Activated naive CD8-positive, alpha-beta T cell treated with anti-CD3 and anti-CD28 coated beads, Interleukin-2, amount 50 U/mL, for 16 hours (primary cell): ENCODE measurements at places on chromosomes 11 and 22.

GRCh38 chr22:28171115-28171514, 252.1 kb upstream of the PITPNB start:
- no peak for DNase-seq

DNA sequence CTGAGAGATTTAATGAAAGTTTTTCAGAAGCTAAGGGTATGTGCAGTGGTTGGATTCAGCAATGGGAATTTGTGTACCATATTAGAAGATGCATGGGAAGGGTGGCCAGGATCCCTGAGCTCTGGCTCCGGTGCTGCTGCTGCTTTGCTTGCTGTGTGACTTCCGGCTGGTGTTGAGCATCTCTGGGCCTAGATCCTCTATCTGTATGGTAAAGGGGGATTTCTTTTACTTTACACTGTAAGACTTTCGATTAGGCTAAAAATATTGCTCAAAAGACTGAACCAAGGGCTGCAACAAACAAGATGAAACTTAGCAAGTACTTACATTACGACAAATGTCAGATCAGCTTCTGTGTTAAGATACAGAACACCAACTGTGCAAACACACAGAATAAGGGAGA, 39.1 kb downstream of the XRRA1 start:
- no peak for DNase-seq

DNA sequence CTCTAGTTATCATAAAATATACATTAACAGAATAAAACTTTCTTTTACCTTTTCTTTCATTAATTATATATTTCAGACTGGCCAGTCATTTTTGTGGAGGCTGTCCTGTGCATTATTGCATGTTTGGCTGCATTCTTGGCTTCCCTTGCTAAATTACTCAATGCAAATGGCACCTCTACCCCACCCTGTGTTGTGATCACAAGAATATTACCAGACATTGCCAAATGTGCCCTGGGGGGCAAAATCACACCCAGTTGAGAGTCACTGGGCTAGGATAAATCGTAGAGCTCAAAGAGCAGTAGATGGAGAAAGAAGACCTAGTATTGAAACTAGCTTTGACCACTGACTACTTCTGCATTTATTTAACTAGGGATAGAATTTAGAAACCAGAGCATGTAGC, 1257.8 kb upstream of the TENM4 start:
- DNase-seq = no peak

GRCh38 chr11:128723531-128723930, 29.7 kb downstream of the FLI1 start:
- no peak for DNase-seq

- DNase-seq = no peak
These were observed 26.1 kb downstream of the PTPRJ start for GRCh38 chr11:48006301-48006992.

DNA sequence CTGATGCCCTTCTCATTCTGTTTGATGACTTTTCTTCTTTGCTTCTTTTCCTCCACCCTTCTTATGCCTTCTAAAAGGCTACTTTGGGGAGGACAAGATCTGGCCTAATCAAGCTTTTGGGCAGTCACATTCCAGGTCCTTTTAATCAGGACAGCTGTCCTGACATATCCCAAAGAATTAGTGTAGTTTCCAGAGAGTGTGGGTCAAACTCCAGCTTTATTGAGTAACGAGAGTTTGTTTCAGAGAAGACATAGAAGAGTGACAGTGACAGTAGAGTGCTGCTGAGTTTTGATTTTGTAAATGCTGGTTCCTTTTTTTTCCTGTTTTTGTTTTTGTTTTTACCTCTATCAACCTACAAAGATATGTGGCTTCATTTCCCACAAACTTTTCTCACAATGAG, 158.4 kb upstream of the SESN3 start:
- no peak for DNase-seq

GRCh38 chr22:47021371-47022074, 259.1 kb downstream of the TBC1D22A start:
- DNase-seq = no peak

DNA sequence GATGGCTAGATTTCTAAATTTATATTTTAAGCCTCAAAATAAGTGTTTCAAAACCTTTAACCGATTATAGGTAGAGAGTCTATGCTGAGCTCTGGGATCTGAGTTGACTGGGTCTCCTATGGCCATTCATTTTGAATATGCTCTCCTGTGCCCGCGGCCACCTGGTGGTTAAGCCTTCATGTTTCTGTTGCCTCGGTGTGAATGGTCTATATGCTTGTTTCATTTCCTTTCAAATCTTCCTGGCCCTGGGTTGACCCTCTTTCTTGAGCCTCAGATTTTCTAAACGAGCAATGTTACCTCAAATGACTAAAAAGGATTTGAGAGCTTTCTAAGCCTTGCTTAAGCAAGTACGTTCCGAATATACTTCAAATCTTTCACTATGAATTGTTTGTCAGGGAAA, 789.4 kb upstream of the KIRREL3 start:
- DNase-seq = no peak

DNA sequence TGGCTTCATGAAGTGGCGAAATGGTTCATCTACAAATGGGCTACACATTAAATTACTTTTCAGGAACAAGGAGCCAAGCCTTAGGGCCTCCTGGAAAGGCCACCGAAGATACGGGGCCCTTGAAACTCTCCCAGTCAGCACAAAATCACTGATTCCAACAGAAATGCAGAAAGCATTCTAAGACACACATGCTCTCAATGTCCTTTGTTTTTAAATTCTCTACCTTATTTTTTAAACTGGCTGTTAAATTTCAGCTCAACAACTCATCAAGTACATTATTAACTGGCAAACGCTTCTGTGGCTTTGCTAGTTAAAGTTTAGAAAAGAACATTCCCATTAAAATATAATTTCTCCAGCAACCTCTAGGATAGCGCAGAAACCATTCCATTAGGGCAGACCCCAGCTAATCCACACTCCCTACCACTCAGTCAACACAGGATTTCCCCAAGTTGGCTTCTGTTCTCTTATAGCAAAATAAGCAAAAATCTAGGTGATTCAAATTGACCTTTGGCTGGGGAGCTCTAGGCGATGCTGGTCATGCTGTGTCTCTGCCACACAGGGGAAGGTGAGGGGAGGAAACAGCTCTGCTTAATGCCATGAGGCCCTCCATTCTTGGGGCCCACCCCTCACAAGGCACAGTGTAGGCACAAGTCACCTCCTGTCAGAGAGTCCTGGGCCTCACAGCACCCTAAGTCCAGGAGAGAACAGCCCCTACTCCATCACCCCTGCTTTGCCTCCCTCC, 47.1 kb downstream of the PLEKHA7 start:
- no peak for DNase-seq

DNA sequence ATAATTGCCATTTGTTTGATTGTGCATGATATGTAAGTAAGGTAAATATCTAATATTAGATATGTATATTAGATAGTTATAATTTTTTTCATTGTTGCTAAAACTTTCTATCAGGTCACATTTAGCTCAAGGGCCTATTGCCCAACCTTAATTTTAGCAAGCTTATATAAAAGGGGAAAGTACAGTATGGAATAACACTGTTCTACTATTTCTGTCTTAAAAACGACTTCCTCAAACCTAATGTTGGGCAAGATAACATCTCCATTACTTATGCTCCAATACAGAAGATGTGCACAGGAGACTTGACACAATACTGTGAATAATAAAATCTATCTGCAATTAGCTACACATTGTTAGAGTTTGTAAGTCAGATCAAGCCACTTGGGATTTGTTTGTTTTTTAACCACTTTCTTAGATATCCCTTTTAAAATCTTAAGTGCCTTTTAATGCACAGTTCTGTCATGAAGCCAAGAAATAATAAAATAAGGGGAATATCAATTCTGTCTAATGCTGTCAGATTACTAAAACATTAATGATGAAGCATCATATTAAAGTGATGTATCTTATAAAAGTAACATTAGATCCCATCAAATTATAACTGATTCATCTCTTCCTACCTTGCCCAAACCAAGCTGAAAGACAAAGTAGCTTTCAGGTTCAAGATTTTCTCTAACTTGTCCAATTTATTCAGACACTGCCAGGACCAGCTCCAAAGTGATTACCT, 98.1 kb downstream of the SIK3 start:
- no peak for DNase-seq

- DNase-seq = no peak
These were observed 2.1 kb upstream of the OAF start for GRCh38 chr11:120208777-120209176.

- no peak for DNase-seq
These were observed 24.2 kb downstream of the BLID start for GRCh38 chr11:122091835-122092234.

DNA sequence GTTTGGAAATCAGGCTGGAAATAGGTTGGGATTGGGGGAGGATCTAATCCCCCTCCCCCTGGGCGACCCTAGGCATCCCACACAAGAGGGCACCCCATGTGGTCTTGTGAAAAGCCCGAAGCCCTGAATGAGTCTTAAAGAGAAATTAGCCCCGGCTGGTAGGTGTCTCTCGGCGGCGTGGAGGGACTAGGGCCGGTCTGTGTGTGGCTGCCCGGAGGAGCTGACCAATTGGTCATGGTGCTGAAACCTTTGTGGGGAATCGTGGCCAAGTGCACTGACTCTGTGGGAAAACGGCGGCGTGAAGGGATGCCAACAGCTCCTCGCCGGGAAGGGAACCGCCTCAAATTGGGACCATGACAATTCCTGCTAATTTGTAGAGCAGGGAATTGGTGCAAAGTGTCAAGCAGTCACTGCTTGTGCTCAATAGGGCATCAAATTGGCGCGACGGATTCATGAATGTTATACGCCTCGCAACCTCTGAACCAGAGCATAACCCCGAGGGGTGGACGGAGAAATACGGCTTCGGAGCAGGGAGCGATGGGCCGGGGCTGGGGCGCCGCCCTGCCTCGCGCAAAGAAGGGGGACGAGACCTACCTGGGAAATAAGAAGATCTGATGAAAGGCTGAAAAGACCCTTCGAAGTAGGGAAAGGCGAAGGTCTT, 1.5 kb downstream of the DBX1 start:
- DNase-seq = no peak

GRCh38 chr22:46731246-46732040, 6.6 kb downstream of the CERK start:
- DNase-seq = no peak

DNA sequence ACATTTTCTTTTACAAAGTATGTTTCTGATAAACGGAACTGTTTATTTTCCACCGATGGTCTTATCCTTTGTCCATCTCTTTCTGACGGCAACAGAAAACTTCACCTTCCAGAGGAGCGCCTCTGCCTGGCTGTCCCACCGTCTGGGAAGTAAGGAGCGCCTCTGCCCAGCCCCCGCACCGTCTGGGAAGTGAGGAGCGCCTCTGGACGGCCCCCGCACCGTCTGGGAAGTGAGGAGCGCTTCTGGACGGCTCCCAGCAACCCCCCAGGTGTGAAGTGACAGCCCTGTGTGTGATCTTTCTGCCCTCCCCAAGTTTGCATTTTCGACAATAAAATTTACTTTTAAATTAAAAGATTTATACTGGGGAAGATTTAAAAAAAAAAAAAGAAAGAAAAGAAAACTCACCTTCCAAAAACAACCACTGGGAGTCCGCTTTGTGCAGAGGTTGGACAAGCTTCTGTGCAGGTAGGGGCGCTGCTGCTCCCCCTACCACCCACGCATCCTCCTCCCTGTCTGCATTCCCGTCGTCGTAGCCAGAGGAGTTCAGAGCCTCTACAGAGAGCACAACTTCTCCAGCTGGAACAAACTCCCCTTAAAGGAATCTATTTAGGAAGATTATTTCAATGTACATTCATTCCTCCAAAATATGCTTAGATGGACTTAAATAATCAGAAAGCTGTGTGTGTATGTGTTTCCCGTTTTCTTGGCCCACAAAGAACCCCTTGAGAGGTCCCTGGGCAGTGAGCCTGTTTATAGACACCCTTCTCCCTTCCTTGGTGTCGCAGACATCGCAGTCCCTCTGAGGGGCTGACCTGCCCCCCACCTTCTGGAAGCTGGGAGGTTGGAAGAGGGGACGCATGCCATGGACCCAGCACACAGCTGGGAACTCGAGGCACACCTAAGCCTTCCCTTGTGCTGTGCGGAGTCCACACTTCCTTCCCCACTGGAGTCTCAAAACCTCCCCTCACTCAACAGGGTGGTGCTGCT, 849 bp upstream of the APOBEC3B start:
- no peak for DNase-seq

DNA sequence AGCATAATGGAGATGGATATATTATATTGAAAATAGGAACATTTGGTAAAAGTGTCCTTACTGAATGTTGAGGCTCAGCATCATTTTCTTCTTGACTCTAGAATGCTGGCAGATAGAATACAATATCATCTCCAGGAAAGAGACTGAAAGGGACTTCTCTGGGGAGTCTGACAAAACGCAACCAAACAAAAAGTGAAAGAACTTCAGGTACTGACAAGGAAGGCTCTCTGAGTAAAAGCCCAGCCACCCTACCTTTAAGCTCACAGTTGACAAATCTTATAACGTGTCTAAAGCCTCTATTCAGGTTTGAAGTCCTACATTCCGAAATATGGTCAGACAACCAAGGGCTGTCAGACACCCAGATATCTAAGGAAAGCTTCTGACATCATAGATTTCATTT, 590.8 kb downstream of the SOX6 start:
- no peak for DNase-seq

- DNase-seq = no peak
These were observed 242.0 kb downstream of the DDX10 start for GRCh38 chr11:108906826-108907225.

GRCh38 chr22:33598821-33599220, 321.5 kb downstream of the LARGE1 start:
- DNase-seq = no peak

DNA sequence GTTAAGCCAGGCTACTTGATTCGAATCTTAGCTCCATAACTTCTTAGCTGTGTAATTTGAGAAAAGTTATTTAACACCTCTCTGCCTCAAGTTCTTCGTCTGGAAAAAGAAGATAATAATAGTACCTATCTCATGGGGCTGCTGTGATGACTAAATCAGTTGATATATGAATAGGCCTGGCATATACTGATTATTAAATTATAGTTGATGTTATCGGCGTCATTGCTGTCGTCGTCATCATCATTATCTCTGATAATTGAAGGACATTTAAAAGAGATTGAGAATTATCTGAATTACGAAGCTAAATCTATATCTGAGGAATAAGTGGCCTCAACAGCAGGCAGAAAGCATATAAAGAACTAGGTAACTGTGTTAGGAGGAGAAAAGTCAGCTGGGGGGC, 145.0 kb downstream of the APOL5 start:
- DNase-seq = no peak

DNA sequence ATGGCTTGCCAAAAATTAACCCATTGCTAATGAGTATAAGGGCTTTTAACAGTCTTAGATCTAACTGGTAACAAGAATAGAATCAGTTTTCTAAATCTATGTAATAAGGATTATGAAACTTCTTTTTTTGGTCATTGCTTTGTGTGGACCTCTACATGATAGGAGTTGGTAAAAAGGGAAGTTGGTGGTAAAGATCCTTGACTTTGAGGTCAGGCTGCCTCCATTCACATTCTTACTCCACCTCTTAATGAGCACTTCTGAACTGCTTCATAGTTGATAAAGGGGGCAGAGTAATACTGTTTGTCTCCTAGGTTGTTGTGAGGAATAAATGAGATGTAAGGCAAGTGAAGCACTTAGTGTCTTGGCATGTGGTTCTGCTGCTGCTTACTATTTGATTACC, 10.6 kb downstream of the EIF3M start:
- no peak for DNase-seq
